H9 (cell line): ENCODE measurements at places on chromosomes 16 and 17.

DNA sequence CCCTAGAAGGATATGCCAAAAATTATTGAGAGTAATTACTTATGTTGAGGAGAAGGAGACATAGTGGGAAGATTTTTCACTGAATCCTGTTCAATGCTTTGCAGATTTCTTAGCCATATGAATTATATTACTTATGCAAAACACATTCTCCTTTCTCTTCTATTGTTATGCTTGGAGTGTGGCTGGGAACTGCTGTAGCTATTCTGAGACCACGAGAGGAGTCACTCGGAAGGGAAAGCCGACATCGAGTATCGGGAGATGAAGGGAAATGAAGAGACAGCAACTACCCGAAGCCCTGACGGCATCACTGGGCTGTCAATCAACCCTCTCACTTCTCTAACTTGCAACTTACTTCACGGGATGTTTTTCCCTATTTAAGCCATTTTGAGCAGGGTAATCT is 39.6 kb downstream of the STX8 start:
- no peak for DNase-seq

GRCh38 chr16:4681471-4682083 is 11.8 kb upstream of the NUDT16L1 start:
- DNase-seq = no peak

DNA sequence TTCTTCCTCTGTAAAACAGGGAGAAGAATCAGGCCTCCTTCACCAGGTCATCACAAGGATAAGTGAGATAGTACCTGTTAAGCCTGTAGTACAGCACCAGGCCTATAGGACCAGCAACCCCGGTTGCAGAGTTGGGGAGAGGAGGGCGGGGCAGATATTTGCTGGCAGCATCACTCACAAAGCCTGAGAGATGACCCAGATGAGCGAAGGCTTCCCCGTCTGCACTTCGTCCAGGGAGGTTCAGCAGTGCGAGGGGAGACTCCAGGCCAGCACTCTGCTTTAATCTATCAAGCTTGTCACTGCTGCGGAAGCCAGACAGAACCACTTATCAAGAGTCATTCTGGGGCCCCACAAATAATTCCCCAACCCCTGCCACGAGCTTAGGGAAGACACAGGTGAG is 15.8 kb upstream of the RBBP6 start:
- DNase-seq = peak; percentile 33

GRCh38 chr16:23786964-23787561 is 32.2 kb downstream of the CHP2 start:
- peak; percentile 62 for DNase-seq

DNA sequence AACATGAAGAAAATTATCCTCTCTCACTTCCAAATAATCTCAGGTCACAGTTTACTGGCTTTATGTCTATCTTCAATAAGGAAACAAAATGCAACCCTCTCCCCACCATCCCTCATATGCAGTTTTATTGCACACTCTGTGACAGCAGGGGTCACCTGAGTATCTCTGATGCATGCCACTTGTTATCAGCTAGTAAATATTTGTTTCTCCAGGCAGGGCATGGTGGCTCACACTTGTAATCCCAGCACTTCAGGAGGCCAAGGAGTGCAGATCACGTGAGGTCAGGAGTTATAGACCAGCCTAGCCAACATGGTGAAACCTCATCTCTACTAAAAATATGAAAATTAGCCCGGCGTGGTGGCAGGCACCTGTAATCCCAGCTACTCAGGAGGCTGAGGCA is 61.1 kb downstream of the ADAMTS18 start:
- no peak for DNase-seq

DNA sequence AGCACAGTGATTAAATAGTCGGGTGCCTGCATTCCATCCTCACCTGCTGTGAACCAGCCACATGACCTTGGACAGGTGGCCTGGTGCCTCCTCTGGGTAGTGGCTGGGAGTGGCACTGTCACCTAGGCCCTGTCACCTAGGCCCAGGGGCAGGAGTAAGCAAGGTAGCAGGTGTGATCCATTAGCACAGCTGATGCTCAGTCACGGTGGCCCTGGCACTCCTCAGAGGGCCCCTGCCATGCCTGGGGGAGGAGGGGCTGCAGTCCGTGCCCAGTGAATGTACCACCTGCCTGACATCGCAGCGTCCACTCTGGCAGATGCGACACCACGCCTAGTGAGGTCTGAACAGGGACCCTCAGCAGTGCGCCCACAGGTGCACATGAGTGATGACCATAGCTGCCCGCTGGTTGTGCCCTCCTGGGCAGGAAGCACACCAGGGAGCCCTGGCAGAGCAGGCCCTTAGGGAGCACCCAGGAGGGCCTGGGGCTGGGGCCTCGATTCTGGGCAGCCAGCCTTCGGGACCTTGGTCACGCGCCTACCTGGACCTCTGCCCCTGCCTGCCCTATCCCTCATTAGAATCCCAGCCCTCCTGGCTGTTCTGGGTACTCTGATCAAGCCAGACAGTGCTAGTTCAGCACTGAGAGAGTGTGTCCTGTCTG is 33.1 kb upstream of the CRISPLD2 start:
- no peak for DNase-seq

GRCh38 chr17:56679115-56679776 is 85.7 kb downstream of the NOG start:
- DNase-seq = no peak

DNA sequence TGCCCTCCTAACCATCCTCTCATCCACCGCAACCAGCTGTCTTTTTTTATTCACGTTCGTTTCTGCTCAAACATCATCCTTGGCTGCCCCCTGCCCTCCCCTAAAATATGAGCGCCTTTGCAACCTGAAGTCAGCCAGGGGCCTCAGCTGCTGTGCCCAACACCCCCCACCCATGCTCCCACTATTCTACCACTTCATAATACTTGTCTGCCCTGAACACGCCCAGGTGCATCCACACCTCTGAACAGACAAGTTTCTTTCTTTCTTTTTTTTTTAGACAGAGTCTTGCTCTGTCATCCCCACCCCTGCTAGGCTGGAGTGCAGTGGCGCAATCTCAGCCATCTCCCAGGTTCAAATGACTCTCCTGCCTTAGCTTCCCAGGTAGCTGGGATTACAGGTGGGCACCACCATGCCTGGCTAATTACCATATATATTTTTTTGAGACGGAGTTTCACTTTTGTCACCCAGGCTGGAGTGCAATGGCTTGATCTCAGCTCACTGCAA is 26.9 kb downstream of the CEP295NL start:
- no peak for DNase-seq

GRCh38 chr16:73878611-73879010 is 418.0 kb upstream of the PSMD7 start:
- no peak for DNase-seq

- DNase-seq = no peak
Observed at GRCh38 chr16:72312828-72313227, 140.9 kb upstream of the PMFBP1 start.
